ENCODE measurements at places on chromosomes 4 and X. TPM values are rescaled to one million over a fixed set of nuclear protein-coding genes. Genes with fewer than 3 reads are reported as not detected.

The FRG2 gene
- not detected for total RNA-seq

GRCh38 chrX:40174001-40174853, 76.5 kb upstream of the BCOR start:
- no peak for DNase-seq

GRCh38 chrX:154408659-154409221, 314 bp downstream of the DNASE1L1 start:
- no peak for DNase-seq

GRCh38 chr4:171622729-171623128, 190.5 kb upstream of the GALNTL6 start:
- no peak for DNase-seq

GRCh38 chrX:27797575-27797974, 10.2 kb upstream of the MAGEB10 start:
- DNase-seq = no peak

GRCh38 chr4:60039908-60040307, 1160.2 kb upstream of the ADGRL3 start:
- no peak for DNase-seq

The TRO gene
- 2.1 TPM for total RNA-seq

- DNase-seq = no peak
Observed at GRCh38 chr4:8010618-8011017, 71.0 kb upstream of the AFAP1 start.

- DNase-seq = no peak
Observed at GRCh38 chrX:109943740-109944092, 59.2 kb upstream of the TMEM164 start.

DNA sequence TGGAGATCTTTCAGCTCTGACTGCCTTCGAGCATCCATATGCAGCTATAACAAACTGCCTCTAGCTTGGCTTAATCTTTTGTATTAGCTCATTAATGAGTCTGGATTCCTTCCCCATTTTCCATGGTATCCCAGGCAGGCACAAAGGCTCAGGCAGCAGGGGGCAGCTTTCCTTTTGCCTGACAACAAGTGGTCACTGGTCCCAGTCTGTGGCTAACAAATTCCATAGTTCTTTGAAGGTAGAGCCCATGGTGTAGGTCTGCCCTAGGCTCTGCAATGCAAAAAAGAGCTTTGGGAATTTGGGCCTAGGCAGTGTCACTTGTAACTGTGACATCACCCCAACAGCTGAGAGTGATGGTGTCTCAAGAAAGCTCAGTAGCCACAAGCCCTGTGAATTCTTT, 234.4 kb upstream of the GPC4 start:
- DNase-seq = no peak

GRCh38 chr4:2936773-2937145, 26.4 kb downstream of the NOP14 start:
- DNase-seq = peak; percentile 59

The AMTN gene
- not detected for total RNA-seq

DNA sequence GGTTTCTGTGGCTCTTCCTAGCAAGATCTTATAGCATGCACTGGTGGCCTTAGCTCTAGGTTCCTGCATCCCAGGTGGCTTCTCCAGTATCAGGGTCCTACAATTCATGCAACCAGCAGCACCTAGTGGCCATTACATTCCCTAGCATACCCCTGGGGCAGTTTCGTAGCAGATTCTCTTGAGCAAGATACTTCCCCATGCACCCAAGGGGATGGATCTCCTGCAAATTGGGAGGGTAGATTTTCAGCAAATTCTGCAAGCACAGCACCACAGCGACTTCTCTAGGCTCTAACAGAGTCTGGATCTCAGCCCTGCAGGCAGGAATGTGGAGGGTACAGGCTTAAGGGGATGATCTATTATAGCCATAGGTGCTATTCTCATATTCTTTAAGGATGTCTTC, 13.1 kb upstream of the SLC9B1 start:
- DNase-seq = no peak

The NSG1 gene
- 0.38 TPM for total RNA-seq

The VCX3A gene
- total RNA-seq = not detected

- no peak for DNase-seq
Observed at GRCh38 chr4:174763454-174764104, 65.5 kb downstream of the GLRA3 start.

DNA sequence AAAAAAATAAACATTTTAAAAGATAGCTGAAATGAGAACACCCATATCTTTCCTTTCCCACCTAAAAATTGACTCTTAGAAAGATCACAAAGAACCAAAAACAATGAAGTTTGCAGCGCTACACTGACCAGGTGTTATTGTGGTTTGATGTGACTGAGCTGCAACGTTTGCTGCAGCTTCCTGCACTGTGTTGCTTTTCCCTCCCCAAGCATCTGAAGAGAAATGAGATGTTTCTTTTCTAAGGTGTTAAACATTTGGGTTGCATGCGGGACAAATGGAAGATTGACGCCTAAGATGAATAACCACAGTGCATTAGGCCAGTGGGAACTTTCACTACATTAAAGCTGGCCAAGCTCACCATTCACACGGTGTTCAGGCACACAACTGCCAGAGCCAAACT, 8.9 kb downstream of the LEF1 start:
- DNase-seq = no peak

DNA sequence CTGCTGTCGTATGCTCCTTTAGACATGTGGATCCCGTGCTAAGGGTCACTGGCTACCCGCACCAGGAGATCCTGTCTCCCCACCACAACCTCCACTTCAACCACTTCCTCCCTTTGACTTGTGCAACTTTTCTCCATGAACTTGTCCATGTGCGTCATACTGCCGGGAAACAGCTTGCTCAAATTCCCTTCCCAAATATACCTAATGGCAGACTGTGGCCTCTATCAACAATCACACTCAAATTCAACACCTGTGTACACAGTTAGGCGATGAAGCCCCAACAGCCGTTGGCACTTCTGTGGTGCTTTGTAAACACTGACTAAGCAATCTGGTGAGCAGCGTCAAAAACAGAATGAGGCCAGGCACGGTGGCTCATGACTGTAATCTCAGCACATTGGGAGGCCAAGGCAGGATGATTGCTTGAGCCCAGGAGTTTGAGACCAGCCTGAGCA, 49.5 kb downstream of the CD99L2 start:
- peak; percentile 62 for DNase-seq

The TRIM2 gene
- not detected for total RNA-seq

DNA sequence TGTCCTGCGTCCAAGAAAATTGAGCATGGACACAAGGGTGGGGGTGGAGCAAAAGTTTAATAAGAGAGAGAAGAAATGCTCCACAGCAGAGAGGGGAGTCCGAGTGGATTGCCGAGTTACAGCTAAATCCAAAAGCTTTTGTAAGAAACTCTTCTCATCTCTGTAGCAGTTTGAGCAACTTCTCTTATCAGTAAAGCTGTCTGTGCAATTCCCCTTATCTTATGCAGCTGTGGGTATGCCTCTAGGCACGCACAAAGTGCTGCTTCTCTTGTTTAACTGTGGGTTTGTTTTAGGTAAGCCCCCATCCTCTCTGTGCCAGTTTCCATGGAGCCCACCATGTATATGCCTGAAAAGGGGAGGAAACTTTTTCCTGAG, 44.8 kb downstream of the HMGB2 start:
- DNase-seq = no peak

DNA sequence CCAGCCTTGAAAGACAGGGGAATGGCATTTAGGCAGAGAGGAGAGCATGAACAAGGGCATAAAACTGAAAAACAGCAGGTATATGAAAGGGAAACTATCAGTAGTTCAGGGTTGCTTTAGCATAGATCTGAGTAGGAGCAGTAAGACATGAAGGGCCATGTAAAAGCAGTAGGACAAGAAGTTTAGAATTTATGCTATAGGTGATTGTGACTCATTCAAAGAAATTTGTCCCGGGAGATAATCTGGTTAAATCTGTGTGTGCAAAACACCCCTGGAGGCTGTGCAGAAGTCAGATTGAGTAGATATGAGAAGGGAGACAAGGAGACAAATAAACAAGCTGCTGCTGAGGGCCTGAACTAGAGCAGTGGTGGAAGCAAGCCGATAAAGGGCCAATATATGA, 109.1 kb upstream of the BMP3 start:
- DNase-seq = no peak

GRCh38 chr4:47597696-47598095, 112.6 kb downstream of the ATP10D start:
- DNase-seq = no peak

- no peak for DNase-seq
Observed at GRCh38 chr4:99574530-99575324, at the start of gene MTTP. Gene MTTP, plus strand, starts transcription at chr4:99574824. Its CDS starts 86 bp downstream, at chr4:99574910.

DNA sequence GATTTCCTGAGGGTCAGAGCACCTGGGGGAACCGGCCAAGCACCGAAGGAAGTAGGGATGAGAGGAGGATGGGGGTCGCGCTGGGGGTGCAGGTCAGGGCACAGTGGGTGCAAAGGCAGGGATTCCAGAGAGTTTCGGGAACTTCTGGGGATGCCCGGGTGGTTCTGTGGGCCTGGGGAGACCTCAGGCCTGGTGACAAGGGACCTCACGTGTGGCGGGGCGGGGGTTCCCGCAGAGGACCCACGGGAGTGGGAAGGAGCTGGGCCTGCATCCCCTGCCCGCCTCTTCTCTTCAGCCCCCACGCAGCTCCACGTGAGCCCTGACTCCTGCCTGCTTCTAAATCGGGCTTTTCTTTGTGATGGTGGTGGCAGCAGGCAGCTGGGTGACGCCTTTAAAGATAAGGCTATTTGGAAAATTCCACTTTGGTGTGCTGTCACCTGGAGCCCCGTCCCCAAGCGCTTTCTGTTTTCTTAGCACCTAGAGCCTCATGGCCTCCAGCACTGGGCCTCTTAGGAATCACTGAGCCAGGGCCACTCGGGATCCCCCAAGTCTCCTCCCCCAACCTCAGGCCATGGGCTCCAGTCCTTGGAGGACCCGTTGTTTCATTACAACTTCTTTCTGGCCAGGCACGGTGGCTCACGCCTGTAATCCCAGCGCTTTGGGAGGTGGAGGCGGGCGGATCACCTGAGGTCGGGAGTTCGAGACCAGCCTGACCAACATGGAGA, 7.1 kb upstream of the TBC1D14 start:
- DNase-seq = peak; percentile 42

DNA sequence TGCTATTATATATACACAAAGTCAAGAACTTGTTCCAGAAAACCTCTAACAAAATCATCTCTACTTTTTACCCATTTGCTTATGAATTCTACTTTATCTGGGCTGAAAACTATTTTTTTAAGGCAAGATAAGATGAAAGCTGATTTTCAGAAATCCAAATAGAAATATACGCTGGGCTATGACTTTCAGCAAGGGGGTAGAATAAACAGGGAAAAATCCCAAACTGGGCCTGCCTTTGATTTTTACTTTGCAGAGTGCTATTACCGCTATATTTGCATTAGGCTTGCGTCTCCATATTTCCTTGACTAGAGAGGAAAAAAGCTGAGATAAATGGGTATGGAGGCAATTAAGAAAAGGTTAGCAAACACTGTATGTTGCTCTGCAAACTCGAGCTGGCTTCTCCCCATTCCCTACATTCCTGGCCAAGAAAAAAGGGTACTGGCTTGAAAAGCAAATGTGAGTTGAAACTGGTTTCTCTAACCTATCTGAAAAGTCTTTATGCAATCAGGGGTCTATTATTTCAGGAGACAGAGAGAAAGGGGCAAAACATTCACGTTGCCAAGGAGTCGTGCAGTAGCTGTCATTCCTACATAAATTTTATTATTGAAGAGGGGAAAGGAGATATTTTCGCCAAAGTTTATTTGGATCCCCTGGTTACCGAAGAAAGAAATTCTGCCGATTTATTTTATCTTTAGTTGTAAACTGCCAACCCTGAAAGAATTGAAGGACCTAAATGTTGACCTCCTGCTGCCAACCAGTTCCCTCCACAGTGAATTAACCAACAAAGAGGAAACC, 2.2 kb downstream of the TMEM47 start:
- DNase-seq = no peak

The GATA1 gene
- total RNA-seq = not detected

The CLDN2 gene
- total RNA-seq = not detected

The KCND1 gene
- 6.2 TPM for total RNA-seq

The SOD3 gene
- total RNA-seq = not detected

The CSAG3 gene
- not detected for total RNA-seq

DNA sequence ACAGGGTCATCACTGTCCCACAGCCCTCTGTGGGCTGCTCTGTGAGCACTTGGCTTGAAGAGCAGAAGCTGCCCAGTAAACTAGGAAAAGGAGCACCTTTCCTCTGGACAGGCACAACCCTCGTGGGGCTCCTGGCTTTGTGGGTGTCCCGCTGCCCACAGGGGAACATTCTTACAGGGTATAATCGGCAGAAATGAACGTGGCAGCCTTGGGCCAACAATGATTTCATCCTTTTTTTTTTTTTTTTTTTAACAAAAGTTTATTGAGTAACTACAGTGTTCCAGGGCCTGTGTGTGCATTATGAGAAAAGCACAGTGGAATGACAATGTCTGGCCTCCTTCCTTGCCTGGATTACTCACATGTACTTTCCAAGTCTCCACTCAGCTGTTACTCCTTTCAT, 197.2 kb downstream of the PDGFC start:
- DNase-seq = no peak

DNA sequence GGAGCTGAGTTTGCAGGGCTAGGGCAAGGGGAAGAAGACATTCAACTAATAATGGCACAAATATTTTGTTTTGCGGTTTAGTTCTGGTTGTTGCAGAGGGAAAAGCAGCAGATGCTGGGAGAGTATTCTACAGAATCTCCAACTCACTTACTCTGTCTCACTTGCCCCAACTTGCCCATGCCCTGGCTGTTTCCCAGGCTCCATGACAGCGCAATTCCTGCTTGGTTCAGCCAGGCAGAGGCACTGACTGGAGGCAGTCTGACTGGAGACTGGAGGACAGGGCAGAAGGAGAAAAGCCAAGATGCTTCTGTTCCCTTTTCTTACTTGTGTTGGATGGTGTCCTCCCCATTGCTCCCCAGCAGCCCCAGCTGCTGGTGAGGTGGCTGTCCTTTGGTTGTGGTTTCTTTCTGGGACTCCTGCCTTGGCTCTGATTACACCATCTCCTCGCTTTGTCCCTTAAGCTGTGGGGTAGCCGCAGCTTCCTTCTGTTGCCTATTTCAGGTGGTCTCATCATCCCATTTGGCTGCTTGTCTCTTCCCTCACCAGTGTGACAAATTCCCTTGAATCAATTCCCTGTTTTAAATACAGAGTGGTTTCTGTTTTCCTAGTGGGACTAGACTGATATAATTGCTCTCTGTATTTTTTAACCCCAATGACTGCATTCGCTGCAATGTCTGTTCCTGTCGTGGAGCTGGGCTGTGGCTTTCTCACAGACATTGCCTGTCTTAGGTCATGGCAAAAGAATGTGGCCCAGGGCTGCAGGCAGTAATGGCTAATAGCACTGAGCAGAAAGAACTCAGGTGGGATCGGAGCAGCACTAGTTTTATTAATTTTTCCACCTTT, 24.2 kb upstream of the RASL11B start:
- DNase-seq = no peak

Data from natural killer cell treated with Interleukin-12 subunit alpha and Interleukin-12 subunit beta and Interleukin-15 and Interleukin-18, amount 100 ng/mL, for 72 hours (primary cell).